Kidney glomerular epithelial cell (primary cell): ENCODE measurements at places on chromosomes 5 and 9.

GRCh38 chr5:31965227-31965626, 208.9 kb downstream of the GOLPH3 start:
- DNase-seq, result no peak

DNA sequence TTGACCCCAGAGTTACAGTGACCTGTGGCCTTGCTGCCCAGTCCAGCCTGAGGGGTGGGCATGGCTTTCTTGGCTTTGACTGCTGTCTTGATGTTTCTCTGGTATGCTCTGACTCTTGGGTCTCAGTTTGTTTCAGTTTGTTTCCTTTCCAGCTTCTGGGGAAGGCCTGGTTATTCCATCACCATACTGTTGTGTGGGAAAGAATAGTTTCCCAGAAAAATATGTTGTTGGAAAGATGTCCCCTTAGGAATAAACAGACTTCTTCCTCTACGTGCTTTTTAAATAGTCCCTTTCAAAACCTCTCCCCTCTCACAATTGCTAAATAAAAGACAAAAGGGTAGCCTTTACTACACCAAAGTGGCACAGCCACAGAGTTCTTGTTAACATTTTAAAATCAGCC, 49.5 kb downstream of the EGFLAM start:
- DNase-seq, result no peak

DNA sequence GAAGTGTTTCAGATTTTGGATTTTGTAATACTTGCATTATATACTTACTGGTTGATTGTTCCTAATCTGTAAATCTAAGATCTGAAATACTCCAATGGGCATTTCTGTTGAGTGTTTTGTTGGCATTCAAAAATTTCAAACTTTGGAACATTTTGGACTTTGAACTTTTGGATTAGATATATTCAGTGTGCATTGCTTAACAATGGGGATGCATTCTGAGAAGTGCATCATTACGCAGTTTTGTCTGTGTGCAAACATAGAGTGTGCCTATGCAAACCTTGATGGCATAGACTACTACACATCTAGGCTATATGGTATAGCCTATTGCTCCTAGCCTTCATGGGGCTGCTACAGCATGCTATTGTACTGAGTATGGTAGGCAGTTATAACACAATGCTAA, 325.4 kb downstream of the KDM4C start:
- DNase-seq, result no peak

DNA sequence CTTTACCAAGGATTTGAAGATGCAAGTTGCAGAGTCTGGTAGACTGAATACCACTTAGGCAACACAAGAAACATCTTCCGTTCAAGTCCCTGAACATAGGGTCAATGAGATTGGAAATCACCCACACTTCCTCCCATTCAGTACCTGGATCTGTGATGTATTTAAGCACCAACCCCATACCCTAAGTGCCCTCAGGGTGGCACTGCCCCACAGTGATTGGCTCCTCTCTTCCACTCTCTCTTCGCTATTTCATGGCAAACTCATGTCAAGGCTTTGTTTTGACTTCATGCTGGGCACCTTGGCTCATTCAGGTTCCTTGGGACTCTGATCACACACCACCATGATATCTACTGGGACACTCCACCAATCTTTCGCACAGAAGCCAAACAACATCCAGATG, 53.7 kb downstream of the GGTA1 start:
- DNase-seq, result no peak

DNA sequence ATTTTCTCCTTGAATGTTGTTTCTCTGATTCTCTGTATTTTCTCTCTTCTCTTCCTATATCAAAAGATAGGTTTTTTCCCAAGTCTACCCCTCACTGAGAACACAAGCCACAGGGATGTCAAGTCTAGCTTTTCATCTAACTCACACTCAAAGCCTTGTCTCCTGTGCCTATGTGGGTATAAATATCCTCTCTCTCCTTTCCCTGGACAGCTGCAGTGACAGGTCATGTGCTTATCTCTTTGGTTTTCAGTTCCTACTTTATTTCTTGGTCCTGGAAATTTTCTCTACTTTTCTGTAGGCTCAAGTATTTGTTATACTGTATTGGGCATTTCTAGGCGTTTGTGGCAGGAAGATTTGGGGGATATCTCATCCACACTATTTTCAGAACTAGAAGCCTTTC, 182.4 kb upstream of the MVB12B start:
- no peak for DNase-seq

GRCh38 chr5:157540124-157540523, 35.5 kb downstream of the ADAM19 start:
- no peak for DNase-seq

DNA sequence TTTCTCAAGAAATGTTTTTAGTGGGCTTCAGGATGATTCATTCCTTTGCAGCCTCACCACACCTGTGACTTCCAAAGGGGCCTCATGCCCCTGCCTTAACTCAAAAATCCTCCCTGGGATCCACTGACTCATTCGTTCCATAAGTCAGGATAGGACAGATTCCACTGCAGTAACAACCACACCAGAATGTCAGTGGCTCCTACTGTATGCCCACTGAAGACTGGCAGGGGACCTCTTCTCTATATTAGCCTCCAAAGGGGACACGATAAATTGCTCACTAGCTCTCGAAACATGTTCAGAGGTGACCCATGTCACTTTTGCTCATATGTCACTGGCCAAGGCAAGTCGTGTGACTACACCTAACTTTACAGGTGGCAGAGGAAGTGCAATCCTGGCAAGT, 25.7 kb upstream of the LHX2 start:
- no peak for DNase-seq

- no peak for DNase-seq
These were observed 72.5 kb downstream of the LIFR start for GRCh38 chr5:38483805-38484398.

GRCh38 chr5:158462349-158463114, 603.6 kb upstream of the CLINT1 start:
- DNase-seq, result no peak

GRCh38 chr9:69332067-69332685, 7.2 kb downstream of the ENTREP1 start:
- no peak for DNase-seq

DNA sequence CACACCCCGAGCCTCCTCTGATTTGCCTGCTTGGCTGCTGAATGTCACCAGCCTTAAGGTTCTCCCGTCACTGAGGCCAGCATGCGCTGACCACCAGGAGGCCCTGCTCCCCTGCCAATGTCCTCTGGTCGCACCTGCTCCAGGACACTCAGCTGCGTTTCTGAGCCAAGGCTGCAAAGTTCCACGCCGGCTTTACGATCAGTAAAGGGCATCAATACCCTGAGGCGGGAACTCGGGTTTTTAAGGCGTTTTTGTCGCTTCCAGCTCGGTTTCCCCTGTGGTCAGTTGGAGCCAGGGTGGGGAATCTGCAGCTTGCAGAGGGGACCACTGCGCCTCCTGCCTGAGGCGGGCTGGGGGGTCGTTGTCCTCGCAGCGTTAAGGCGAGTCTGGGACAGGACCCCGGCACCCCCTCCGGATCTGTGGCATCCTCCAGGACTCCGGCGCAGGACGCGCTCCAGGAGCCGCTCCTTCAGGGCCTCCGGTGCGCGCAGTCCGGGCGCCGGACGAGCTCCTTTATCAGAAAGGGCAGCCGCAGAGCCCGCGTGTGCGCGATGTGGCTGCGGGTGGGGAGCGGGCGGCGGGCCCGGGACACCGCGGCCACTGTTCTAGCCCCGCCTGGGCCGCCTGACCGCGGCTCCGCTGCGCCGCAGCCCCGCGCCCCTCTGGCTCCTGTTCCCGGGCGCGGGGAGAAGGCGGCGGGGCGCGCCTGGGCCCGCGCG, 24.1 kb upstream of the FLT4 start:
- no peak for DNase-seq

- DNase-seq, result no peak
These were observed 1.5 kb upstream of the SARDH start for GRCh38 chr9:133739408-133740280.

GRCh38 chr5:12825163-12825562, 920.9 kb upstream of the CTNND2 start:
- DNase-seq, result no peak

DNA sequence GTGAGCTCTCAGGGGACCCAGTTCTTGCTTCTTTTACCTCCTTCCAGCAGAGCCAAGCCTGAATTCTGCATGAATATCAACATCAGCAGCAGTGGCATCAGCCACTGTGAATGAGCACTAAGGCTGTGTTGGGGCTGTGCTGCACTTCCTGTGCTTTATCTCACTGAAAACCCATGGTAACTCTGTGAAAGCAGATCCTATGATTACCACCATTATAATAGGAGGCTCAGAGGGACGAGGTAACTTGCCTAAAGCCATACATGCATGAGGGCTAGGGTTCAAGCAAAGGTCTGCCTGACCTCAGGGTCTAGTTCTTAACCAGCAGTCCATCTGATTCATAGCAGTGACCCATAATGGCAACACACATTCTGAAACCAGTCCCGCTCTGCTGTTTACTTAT, 60.5 kb upstream of the RAPGEF1 start:
- DNase-seq, result no peak

DNA sequence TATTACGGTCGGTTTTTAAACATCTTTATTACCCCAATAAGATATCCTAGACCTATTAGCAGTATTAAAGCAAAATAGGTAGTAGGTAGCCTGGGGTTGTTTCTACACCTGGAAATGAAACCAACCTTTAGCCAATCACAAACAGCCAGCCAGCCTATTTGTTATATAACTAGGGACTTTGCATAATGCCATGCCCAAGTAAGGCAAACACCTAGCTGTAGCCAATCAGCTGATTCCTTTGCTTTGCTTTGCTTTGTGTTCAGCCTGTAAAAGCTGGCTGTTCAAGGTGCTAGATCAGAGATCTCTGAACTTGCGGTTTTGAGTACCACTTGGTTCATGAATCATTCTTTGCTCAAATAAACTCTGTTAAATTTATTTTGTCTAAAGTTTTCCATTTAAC, 46.5 kb upstream of the SETD9 start:
- no peak for DNase-seq

DNA sequence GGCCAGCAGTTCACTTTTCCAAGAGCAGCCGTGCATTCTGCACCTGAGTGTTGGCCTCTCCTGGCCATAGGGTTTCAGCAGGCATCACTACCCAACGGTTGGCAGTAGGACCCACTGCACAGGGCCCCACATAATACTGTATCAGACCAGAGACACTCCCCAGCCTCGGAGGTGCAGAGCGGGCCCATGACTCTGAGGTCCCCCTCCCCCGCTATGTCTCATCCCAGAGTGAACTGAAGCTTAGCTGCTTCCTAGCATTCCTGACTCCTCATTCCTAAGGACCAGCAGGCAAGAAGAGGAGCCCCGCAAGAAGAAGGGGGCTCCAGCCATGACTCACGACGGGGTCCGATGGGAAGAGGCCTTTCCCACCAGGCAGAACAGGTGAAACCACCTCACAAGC, 67.2 kb downstream of the CAMSAP1 start:
- no peak for DNase-seq

DNA sequence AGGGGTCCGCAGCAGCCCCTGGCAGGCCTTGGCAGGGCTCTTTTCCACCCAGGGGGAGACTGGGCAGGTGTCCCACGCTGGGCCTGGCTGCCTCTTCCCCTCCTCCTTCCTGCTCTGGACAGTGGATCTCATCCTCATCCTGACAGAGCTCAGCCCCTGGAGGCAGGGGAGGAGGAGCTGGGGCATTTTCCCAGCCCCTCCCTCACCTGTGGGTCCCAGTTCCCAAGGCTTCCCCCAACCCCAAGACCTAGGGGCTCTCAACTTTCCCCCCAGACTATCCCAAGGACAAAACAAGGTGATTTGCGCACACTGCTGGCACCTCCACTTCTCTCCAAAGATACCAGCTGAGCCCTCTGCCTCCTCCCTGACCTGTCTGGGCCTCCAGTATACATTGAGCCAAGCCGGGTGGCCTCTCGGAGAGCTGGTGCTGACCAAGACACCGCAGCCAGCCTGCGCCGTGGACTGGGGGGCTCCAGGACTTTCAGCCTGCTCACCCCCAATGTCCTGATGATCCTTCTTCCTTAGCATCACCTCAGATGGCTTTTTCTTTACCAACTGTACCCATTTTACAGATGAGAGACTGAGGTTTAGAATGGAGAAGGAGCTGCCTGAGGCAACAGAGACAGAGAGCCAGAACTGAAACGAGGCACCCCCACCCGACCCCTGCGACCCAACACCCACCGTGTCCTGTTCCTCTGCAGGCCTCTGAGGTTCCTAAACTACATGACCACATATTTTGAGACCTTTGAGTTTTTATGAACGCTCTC, 126.6 kb downstream of the BARX1 start:
- DNase-seq, result no peak

DNA sequence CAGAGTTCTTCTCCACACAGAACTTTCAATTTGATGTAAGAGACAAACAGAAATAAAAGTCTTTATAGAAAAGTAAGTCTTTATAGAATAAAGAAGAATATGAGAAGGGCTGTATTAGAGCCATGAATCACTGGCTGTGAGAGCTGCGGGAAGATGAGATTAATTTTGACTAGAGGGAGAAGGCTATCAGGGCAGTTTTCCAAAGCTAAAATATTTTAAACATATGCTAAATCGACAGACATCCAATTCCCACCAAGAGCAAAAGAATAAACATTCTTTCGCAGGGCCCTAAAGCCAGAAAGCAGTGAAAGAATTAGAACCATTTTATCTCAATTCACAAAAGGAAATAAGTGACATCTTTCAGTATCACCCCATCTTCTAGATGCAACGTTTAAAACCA, 208.3 kb upstream of the MAP3K1 start:
- no peak for DNase-seq

DNA sequence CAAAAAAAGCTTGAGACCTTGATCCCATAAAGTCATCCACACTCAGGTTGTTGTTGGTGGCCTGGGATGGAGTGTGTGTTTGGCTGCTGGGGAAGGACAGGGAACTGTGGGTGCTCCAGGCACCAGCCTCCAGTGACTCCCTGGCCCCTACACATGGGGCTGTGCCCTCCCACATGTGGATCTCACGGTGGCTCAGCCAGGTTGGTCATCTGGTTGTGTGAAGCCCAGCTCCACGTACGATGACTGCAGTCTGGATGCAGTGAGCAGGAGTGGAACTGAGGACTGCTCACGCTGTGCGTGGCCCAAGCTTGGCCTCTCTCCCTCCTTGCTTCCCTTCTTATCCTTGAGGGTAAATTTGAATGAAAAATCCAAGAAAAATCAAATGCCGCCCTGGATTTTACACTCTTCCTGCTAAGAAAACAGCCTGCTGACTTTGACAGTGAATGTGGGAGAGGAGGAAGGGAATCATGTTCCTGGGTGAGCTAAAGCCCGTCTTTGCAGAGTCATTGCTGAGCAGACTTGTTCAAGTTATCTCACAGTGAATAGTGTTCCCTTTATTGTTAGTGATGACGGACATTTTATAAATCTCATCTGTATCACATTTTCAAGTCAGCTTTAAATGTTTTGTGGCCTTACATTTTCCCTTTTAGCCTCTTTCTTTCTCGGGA, 65.1 kb upstream of the CACNA1B start:
- DNase-seq, result no peak

- DNase-seq, result no peak
These were observed 159.5 kb downstream of the BAAT start for GRCh38 chr9:101225271-101225670.

DNA sequence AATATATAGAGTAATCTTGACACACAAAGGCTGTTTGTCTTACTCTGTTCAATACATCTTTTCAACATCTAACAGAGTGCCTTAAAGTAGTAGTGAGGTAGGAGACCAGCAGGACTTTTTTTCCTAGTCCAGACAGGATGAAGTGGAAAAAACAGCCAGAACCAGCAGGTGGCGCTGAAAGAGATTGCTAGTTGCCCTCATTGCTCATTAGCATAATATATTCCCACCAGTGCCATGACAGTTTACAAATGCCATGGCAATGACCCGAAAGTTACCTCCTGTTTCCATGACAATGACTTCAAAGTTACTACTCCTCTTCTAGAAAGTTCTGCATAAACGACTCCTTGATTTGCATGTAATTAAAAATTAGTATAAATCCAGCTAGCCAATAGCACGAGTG, 387.4 kb downstream of the ACTL7B start:
- peak; percentile 28 for DNase-seq

GRCh38 chr9:91995000-91995655, 45.1 kb upstream of the ROR2 start:
- DNase-seq, result no peak
